ENCODE measurements at places on chromosomes 6 and 20.

- DNase-seq = no peak
These were observed 31.4 kb upstream of the GSTA5 start for GRCh38 chr6:52872031-52872430.

GRCh38 chr6:131135244-131136020, at the start of gene AKAP7:
Gene AKAP7 (plus strand): TSS chr6:131135467. CDS start chr6:131135764, 297 bp downstream.
- DNase-seq = peak; percentile 30

GRCh38 chr6:113893866-113894265, 36.7 kb downstream of the MARCKS start:
- DNase-seq = no peak

- DNase-seq = no peak
These were observed 81.8 kb downstream of the MLIP start for GRCh38 chr6:54192993-54193392.

- no peak for DNase-seq
These were observed 138.2 kb upstream of the PLCB4 start for GRCh38 chr20:8930726-8931125.

DNA sequence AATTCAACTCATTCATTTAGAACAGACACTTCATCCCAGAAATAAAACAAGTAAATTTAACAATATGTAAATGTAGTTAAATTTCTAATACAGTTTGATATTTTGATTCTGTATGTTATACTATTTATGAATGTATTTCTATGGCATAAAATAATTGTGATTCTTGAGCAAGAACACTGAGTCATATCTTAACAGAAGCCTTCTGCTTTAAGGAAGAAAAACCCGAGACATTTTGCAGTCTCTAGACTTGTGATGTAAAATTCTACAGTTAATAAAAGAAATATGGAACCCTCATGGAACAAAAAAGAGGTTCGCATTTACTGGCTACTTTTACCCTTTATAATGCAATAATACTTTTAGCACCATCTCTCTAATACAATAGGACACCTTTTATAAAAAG, 47.9 kb upstream of the SCML4 start:
- DNase-seq = no peak

DNA sequence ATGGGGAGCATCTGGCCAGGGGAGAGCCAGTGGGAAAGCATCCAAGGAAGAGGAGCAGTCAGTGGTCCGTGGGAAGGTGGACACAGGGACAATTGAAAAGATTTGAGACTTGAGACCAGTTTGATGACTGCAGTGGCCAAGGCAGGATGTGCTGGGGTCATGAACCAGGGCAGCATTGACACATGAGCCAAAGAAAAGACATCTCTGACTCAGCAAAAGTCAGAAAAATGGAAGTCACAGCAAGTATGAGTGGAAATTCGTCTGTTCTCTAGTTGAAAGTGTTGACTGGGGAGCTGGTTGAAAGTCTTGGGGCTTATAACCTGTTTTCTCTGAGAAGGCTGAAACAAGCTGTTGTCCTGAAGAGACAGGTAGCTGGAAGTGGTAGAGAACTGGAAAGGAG, 31.3 kb downstream of the RAB22A start:
- DNase-seq = no peak

DNA sequence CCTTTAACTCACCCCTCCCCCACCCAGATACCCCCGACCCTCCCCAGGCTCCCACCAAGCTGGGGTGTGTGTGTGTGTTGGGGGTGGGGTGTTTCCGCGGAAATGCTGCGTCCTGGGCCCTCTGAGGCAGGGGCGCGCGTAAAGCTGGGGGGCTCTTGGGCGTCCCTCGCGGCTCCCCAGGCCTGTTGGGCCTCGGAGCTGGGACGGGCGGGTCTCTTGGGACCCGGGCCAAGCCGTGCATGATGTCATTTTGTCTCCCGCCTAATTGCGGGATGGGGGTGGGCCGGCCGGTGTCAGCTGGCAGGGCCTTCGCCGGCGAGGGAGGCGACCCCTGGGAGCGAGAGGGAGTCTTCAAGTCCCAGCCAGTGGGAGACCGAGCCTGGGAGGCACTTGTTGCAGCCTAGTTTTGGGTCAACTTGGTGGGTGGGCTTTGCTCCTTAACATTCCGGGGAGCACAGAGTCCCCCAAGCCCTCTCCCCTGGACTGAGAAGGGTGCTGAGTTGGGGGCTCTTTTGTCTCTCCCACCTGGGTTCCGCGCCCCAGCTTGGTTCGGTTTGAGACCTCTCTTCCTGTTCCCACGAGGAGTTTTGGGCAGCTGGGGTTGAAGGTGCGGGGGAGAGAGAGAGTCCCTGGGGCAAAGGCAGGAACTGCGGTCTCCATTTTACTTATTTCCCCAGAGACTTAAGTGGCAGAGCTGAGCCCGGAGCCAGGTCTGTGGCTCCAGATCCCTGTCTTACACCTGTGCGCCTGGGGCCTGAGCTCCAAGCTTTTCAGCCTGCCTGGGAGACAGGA, 623 bp downstream of the MYBL2 start:
- DNase-seq = no peak

DNA sequence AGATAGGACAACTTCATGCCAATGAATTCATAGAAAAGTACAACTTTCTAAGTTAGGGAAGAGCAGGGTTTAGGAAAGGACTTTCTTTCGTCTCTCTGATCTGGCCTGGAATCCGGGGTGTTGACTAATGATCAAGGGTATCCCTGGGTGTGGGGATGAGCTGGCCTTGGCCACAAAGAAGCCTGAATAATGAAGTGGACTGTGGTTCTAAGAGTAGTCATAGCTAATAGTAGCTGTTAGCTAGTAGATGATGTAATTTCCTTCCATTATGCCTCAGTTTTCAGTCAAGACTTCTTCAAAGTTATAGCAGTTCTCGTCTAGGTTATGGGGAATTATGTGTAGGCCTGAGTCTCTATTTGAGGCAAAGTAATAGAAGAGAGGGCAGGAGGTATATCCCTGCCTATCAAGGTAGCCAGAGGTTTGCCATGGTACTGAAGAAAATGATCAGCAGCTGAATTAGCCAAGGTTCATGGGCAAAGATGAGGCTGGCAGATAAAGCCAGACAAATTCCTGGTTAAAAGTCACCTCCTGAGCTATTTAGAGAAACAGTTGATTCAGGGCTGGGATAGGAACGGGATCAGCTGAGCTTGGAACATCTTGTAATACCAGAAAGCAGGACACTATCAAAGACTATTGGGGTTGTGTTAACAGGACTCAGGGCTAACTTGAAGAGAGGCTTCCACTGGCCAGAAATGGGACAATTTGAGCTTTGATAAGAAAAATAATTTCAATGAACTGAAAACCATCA, 18.7 kb upstream of the TRPC4AP start:
- DNase-seq = no peak

DNA sequence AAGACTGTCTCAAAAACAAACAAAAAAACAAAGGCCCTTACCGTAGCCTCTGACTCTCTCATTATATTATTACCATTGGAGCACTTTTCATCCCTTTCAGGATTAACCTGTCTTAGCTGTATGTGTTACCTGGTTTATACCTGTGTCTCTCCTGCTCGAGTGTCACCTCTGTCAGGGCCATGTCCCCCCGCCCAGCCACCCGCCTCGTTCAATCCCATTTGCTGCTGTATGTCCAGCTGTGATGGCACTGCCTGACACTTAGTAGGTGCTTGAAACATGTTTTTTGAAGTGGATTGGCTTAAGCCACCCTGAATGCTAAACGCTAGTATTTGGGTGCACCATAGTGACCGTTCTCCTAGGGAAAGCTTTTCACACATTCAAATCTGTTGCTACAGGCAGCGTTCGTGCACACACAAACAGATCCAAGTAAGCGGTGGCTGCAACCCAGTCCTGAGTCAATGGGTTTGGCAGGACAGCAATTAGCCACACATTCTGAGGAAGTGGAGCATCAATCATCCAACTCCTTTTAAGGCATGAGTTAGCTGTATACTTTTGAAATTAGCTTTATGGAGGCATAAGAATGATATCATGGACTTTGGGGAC, 98.9 kb upstream of the ZNF217 start:
- no peak for DNase-seq

- DNase-seq = no peak
These were observed 18.9 kb downstream of the PCNA start for GRCh38 chr20:5100684-5101347.

DNA sequence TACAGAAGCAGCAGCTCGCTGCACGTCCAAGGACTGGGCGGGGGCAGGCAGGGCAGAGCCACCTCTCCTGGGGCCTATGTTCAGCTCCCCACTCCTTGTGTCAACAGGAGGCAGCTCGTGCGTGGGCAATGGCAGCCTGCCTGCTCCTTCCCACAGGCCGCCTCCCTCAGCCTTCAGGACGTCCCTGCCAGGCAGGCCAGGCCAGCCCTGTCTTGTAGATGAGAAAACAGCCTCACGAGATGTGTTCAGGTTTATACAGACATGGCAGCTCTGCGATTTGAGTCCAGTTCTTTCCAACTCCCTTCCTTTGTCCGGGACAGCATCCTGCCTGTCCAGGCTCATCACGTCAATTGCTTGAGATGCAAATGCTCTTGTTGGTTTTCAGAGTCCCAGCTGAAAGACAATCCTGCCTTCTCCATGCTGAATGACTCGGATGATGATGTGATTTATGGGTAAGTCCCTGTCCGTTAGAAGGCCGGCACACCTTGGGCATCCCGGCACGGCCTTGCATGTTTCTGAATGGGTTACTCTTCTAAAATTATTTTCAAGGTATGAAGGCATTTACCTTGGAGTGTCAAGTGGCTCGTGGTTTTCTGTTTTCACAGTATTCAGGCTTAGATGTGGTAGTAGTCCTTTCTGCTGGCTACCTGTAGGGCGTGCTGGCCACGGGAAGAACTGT, 13.5 kb downstream of the DYNLT1 start:
- no peak for DNase-seq

DNA sequence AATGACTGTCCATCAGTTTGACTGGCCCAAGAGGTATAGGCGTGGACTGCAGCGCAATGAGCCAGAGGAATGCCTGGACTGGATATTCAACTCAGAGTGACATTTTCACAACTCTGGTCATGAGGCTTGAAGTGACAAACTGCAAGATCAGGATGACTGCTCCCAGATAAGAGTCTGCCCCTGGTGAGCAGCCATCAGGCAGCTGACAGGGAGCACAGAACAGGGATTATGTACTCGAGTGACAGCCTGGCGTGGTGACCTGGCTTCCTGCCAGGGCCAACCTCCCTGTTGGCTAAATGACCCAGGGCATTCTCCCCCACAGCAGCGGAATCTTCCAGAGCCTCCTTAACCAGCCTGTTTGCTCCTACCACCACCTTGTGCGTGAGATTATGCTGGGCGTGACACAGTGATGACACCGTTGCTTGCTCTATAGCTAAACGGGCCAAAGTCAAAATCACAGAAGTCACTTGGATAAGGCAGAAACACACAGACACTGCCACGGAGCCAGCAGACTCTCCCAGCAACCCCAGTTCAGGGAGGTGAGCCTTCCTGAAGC, 209.1 kb upstream of the JARID2 start:
- no peak for DNase-seq

DNA sequence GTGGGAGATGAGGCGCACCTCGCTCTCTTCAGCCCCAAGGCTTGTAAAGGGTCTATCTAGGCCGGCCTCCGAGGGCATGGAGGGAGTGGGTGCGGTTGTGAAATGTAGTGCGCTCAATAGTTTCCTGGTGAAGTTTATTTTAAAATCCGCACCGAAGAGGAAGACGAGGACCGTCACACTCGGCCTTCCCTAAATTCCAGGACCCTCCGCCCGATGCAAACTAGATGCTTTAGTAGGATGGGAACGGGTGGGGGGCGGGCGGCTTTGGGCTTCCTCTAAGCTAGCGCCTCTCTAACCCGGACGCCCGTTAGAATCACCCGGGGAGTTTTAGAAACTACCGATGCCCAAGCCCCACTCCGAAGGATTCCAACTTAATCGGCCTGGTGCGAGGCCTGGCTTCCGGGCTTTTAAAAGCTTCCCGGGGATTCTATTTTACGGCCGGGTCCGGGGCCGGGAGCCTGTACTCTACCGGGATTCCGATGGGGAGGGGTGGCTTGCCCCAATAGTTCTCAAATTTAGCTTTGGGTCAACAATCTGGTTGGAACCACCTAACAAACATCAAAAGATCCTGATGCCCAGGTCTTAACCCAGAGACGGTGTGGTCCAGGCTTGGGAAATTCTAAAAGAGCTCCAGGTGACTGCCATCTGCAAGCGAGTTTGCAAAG, 548 bp upstream of the BCAS4 start:
- no peak for DNase-seq

GRCh38 chr20:45358282-45359068, 4.5 kb upstream of the SYS1 start:
- no peak for DNase-seq

DNA sequence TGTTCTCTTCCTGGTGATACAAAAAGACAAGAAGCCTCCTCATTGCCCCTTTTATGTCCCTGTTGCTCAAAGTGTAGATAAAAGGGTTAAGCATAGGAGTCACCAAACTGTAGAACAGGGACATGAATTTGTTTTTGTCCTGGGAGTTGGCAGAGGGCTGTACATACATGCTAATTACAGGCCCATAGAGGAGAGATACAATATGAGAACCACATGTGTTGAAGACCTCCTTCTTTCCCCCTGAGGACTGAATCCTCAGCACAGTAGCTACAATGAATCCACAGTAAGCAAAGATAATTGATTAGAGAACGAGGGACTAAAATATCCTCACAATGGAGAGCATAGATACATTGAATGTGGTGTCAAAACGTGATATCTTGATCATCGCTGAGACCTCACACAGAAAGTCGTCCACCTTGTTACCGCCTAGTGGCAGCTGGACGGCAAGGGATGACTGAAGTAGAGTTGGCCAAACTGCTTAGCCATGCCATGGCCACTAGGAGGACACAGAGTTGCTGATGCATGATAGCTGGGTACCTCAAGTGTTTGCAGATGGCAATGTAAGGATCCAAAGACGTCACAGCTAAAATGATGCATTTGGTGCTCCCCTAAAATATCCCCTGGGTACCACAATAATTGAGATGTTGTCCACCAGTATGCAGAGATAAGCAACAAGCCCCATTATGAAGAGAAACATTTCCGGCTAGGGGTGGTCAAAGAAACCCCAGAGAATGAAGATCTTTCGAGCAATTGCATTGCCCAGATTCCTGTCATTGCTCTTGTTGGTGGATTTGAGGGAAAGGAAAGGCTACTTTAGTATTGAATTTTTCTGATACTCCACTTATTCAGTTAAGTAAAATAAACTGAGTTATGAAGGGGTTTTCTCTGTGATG, 15.0 kb downstream of the OR2B3 start:
- DNase-seq = no peak

GRCh38 chr6:72418495-72418894, 203.4 kb upstream of the KCNQ5 start:
- DNase-seq = no peak

DNA sequence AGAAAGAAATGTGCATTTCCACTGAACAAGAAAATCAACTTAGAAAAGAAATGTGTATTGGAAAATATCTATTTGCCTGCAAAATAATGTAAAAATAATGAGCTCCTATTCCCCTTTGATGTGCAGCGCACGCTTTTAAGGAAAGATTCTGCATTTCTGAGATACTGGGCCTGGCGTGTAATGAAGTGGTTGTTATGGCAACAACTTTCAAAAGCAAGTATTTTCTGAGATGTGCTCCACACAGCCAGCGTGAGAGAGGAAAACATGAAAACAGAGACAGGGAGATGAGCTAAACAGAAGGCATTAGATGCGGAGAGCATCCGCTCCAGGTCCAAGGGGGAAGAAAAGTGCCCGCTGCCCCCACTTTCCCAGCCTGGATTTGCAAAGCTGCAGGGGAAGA, 39.1 kb upstream of the GTSF1L start:
- no peak for DNase-seq

GRCh38 chr6:7144872-7145584, 37.3 kb downstream of the RREB1 start:
- no peak for DNase-seq

Measured in cortex of kidney (tissue), 1 donor.